ENCODE measurements at places on chromosomes 4 and X.

GRCh38 chr4:11293866-11294265 is 134.8 kb downstream of the HS3ST1 start:
- H3K4me1 ChIP-seq, result no peaks in the 10 kb centered on the region
- DNase-seq, result no peak
- H3K4me3 ChIP-seq, result no peak overlapping the region
- no peaks in the 10 kb centered on the region for H3K36me3 ChIP-seq
- no peaks in the 10 kb centered on the region for H3K27me3 ChIP-seq
- no peak overlapping the region for H3K27ac ChIP-seq

GRCh38 chr4:97411356-97411755 is 731.9 kb downstream of the STPG2 start:
- no peak overlapping the region for H3K4me3 ChIP-seq
- no peaks in the 10 kb centered on the region for H3K4me1 ChIP-seq
- no peak for DNase-seq
- no peaks in the 10 kb centered on the region for H3K27me3 ChIP-seq
- no peak overlapping the region for H3K27ac ChIP-seq
- no peaks in the 10 kb centered on the region for H3K36me3 ChIP-seq

DNA sequence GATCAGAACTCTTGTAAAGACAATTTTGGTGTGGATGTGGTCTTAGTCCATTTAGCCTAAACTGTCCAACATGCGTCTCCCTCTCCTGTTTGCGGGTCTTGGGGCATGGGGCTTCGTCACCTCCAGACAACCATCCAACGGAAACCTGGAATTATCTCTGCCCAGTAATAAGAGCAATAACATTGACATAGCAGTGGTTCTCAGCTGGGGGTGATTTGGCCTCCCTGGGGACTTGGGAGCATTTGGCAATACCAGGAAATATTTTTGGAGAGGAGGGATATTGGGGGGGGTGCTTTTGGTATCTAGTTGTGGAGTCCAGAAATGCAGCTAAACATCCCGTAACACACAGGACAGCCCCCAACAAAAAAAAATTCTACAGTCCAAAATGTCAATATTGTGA is 47.2 kb downstream of the SEL1L3 start:
- no peaks in the 10 kb centered on the region for H3K27me3 ChIP-seq
- peaks cover 25% of the 10 kb centered on the region for H3K4me1 ChIP-seq
- no peaks in the 10 kb centered on the region for H3K36me3 ChIP-seq
- no peak overlapping the region for H3K4me3 ChIP-seq
- no peak overlapping the region for H3K27ac ChIP-seq

GRCh38 chr4:1604706-1605205 is 79.4 kb downstream of the FAM53A start:
- no peaks in the 10 kb centered on the region for H3K36me3 ChIP-seq
- no peak for DNase-seq
- H3K27me3 ChIP-seq, result peaks cover 37% of the 10 kb centered on the region
- H3K27ac ChIP-seq, result no peak overlapping the region
- no peak overlapping the region for H3K4me3 ChIP-seq

- no peak for DNase-seq
- H3K4me3 ChIP-seq, result no peak overlapping the region
- H3K27ac ChIP-seq, result no peak overlapping the region
- no peaks in the 10 kb centered on the region for H3K36me3 ChIP-seq
- peaks cover 6% of the 10 kb centered on the region for H3K4me1 ChIP-seq
These were observed 117.8 kb downstream of the FRAS1 start for GRCh38 chr4:78174891-78175290.

DNA sequence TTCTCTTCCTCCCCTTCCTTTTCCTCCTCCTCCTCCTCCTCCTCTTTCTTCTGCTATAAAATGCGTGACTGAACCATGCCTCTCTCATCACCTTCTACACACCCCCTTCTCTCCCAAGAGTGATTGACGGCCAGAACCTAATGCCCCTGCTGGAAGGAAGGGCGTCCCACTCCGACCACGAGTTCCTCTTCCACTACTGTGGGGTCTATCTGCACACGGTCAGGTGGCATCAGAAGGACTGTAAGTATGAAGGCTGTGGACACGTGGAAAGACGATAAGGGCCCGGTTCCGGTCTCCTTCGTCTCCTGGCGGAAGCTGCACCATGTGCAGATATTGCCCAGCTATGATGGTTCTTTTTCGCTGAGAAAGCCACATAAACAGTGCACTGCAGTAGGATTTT is 12.1 kb upstream of the ARSF start:
- H3K4me1 ChIP-seq, result no peaks in the 10 kb centered on the region
- H3K27ac ChIP-seq, result no peak overlapping the region
- no peak overlapping the region for H3K4me3 ChIP-seq
- no peaks in the 10 kb centered on the region for H3K27me3 ChIP-seq
- DNase-seq, result no peak

DNA sequence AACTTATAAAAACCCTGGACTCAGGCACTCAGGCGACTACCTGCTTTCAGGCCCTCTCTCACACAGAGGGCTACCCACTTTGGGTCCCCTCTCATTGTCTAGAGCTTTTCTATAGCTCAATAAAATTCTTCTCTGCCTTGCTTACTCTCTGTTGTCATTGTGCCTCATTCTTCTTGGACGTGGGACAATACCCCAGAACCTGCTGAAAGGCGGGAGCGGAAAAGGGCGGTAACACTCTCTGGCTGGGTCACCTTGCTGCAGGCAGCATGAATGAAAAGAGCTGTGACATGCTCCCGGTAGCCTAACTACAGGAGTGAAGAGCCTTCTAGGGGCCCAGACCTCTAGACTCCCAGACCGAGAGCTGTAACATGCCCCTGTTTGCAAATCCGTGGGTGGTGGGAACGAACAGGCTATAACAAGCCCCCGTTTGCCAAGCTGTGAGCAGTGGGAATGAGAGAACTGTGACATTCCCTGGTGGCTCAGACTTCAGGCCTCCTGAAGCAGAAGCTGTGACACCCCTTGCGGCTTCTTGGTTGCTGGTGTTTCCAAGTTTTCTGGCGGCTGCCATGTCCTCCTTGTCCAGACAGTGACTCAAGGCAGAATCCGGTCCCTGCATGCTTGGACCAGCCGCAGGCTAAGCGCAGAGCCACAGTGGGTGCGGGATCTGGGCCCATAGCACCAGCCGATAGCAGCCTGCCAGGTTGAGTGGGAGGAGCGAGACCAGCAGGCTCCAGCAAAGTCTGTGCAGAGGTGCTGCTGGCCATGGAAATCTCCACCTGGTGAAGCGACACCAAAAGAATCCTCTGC is 684.6 kb downstream of the ARAP2 start:
- no peaks in the 10 kb centered on the region for H3K27me3 ChIP-seq
- no peaks in the 10 kb centered on the region for H3K4me1 ChIP-seq
- H3K36me3 ChIP-seq, result no peaks in the 10 kb centered on the region
- no peak overlapping the region for H3K27ac ChIP-seq
